HS-5 (cell line): ENCODE measurements at places on chromosomes 13 and 19.

DNA sequence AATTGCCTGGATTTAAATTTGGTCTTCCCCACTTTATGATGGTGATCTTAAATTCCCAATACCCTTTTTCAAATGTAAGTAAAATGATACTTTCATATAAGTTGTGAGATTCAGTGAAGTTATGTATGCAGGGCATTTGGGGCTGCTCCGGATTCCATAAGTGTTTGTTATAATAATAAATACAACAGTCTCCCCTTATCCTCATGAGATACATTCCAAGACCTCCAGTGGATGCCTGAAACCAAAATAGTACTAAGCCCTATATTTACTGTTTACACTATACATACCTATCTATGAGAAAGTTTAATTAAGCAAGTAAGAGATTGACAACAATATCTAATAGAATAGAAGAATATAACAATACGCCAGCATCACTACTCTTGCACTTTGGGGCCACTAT is 2237.8 kb downstream of the PCDH9 start:
- DNase-seq, result no peak

GRCh38 chr13:44976949-44977583 is 12.2 kb downstream of the NUFIP1 start:
- no peak for DNase-seq

- DNase-seq, result no peak
These were observed 4.0 kb downstream of the SPPL2B start for GRCh38 chr19:2332341-2333026.

- no peak for DNase-seq
These were observed 7.5 kb downstream of the ZNF610 start for GRCh38 chr19:52343548-52343947.

DNA sequence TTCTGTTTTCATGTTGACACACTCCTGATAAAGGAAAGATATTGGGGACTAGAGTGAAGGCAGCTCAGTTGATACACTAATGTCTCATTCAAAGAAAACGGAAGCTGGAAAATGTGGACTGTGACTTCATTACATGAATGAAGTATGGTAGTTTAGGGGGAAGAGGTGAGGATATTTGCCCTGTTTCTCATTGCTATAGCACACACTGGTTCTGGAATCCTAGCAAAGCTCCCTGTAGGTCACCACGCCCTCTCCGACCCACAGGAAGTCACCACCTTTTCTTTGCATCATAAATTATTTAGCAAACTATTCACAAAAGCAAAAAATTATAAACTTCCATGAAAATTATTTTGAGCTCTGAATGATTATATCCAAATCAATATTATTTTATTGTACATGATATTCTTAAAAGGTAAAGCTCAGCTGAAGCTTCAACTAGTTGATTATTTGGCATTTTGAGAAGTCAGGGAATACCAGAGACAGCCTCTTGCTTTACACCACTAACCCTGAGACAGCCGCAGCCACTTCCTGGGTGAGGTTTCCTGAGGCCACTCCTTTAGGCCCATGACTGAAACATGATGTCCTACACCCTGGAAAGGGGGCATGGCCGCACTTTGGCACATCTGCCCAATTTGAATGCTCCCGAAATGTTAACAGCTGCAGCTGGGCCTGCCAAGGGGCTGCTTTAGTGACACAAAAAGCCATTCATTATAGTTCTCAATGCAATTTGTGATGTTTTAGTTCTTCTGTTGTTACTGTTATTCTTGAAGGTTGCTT is 50.0 kb upstream of the WDFY2 start:
- DNase-seq, result no peak

GRCh38 chr19:4094761-4095487 is 28.2 kb upstream of the ZBTB7A start:
- DNase-seq, result no peak

GRCh38 chr13:98480915-98481877 is 95.7 kb downstream of the STK24 start:
- no peak for DNase-seq

DNA sequence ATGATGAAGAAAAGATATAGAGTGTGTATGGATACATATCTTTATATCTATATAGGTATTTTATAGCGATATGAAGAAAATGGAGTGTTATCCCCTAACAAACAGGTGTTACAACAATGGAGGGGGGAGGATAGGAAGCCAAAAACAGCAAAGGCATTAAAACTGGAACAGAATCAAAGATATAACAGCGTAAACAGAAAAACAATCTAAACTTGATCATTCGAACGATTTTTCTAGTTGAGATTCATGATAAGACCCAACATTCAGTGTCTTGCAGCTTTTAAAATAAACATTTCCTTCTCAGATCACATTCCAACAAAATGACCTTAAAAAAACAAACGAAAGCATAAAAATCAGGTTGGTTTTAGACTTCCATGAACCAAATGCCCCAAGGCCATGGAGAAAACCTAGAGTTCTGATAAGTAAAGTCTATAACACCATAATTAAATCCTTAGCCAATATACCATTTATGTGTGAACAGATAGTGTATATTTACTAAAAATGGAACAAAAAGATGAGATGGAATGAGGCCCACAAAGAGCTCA is 55.7 kb downstream of the CAB39L start:
- DNase-seq, result no peak
